ENCODE measurements at places on chromosomes 2 and 18. TPM values are rescaled to one million over a fixed set of nuclear protein-coding genes. Genes with fewer than 3 reads are reported as not detected.

Gene LCT
- total RNA-seq, result not detected

Gene ANKRD53
- 0.74 TPM for total RNA-seq

Gene MAPK4
- 10.6 TPM for total RNA-seq

Gene CEP192
- total RNA-seq, result 37.3 TPM

Gene NMUR1
- 1.1 TPM for total RNA-seq

Gene RBM44
- 0.23 TPM for total RNA-seq

Gene PRKCE
- 7.2 TPM for total RNA-seq

Gene ASIC4
- 0.09 TPM for total RNA-seq

DNA sequence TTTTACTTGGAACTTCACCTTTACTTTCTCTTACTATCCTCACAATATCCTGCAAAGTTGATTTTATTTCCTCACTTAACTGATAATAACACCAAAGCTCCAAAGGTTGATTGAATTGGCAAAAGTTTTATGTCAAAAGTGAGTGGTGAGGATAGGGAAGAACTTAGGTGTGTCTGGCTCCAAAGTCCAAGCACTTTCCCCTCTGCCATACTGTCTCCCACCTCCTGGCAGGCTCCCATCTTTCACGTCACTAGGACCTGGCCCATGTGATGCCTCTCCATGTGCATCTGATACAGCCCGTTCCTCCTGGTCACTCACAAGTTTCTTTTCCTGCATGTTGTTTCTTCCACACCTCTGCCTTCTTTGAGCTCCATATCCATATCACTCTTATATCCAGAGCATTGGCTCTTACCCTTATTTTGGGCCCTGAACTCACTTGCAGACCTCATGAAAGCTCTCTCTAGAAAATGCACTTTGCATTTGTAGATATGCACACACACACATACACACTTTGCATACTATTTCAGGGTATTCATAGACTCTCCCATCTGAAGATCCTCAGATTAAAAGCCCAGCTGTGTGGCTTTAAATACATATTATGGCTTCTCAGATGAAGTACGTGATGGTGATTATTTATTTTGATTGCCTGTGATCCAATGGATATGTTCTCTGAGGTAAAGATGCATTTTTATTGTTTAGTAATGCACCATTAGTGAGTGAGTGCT, 12.3 kb downstream of the MEP1B start:
- no peaks in the 10 kb centered on the region for H3K27me3 ChIP-seq
- H3K4me1 ChIP-seq, result no peaks in the 10 kb centered on the region
- no peak overlapping the region for H3K4me3 ChIP-seq
- no peak for DNase-seq
- H3K36me3 ChIP-seq, result no peaks in the 10 kb centered on the region
- no peak overlapping the region for H3K27ac ChIP-seq

DNA sequence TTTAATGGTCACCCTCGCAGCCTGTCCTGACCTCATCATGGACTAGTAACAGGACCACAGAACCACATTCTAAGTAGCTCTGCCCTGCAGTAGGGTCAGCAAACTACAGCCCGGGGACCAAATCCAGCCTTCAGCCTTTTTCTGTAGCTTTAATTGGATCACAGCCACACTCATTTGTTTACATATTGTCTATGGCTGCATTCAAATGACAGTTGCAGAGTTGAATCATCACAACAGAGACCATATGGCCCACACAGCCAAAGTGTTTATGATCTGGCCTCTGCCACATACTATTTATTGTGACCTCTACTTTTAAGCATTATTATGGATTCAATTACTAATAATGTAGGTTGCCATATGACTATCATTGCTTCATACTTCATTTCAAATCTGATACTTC, 47.7 kb downstream of the MAP3K19 start:
- no peaks in the 10 kb centered on the region for H3K36me3 ChIP-seq
- H3K27ac ChIP-seq, result no peak overlapping the region

DNA sequence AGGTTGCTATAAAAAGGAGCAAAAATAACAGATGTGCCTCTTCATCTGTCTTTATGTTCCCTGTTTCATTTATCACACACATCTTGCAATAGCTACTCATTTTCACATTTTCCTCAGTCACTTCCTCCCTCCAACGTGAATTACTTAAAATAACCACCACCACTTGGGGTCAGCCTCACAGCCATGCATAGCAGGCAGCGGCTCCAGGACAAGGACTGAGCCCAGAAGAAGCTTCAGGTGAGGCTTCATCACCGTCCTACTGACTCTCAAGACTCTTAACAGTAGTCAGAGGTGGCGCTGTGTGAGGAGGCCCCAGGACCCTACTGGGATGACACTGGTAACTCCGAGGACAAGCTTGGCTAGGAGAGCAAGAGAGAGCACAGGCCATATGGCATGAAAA, 15.5 kb upstream of the ST8SIA5 start:
- H3K4me3 ChIP-seq, result no peak overlapping the region
- no peak overlapping the region for H3K27ac ChIP-seq
- H3K4me1 ChIP-seq, result no peaks in the 10 kb centered on the region
- H3K36me3 ChIP-seq, result no peaks in the 10 kb centered on the region

GRCh38 chr2:237820421-237820820, 21.8 kb downstream of the RBM44 start:
- no peaks in the 10 kb centered on the region for H3K36me3 ChIP-seq
- H3K27me3 ChIP-seq, result no peaks in the 10 kb centered on the region
- no peaks in the 10 kb centered on the region for H3K4me1 ChIP-seq
- H3K27ac ChIP-seq, result no peak overlapping the region
- DNase-seq, result no peak

DNA sequence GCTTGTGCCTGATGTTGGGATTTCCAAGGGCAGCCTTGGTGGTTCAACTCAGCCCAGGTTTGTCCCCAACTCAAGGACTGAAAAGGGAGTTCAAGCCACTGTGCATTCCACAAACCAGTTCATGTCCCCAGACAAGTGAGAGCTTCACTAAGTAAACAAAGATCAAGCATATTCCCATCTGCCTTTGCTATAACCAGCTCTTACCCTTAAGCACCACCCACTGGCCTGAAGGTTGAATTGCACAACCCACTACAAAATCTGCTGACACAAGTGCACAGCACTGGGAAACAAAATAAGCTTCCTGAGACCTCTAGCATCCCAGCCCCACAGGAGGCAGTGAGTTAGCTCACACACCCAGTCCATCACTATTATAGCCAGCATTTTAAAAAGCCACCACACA, 516.7 kb downstream of the NR4A2 start:
- no peak overlapping the region for H3K27ac ChIP-seq
- no peaks in the 10 kb centered on the region for H3K27me3 ChIP-seq
- DNase-seq, result no peak
- H3K4me3 ChIP-seq, result no peak overlapping the region
- H3K36me3 ChIP-seq, result no peaks in the 10 kb centered on the region

- no peak overlapping the region for H3K4me3 ChIP-seq
- no peak overlapping the region for H3K27ac ChIP-seq
- no peaks in the 10 kb centered on the region for H3K36me3 ChIP-seq
- H3K27me3 ChIP-seq, result no peaks in the 10 kb centered on the region
Observed at GRCh38 chr2:60867848-60868247, 13.5 kb upstream of the REL start.

- H3K36me3 ChIP-seq, result no peaks in the 10 kb centered on the region
- no peak overlapping the region for H3K27ac ChIP-seq
- no peak overlapping the region for H3K4me3 ChIP-seq
- no peaks in the 10 kb centered on the region for H3K27me3 ChIP-seq
Observed at GRCh38 chr2:229489016-229489415, 217.9 kb upstream of the PID1 start.

GRCh38 chr2:75960472-75961009, 249.8 kb upstream of the GCFC2 start:
- no peak for DNase-seq
- H3K27me3 ChIP-seq, result no peaks in the 10 kb centered on the region
- H3K27ac ChIP-seq, result no peak overlapping the region
- no peaks in the 10 kb centered on the region for H3K36me3 ChIP-seq
- H3K4me1 ChIP-seq, result no peaks in the 10 kb centered on the region
- no peak overlapping the region for H3K4me3 ChIP-seq

DNA sequence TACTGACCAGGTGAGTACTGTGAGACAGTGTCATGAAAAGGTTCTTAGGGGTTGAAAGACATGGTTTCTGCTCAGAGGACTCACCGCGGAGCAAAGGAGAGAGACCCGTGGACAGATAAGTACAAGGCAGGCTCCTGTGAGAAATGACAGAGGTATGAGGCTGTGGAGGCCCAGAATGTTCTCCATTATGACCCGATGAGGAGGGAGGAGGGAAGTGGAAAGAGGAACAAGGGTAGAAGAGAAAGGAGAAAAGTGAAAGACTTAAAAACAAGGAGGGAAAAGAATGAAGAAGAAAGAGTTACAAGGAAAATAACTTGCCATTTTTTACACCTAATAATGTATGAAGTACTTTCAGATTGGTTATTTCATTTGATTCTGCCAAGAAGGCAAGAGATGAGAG, 29.8 kb downstream of the MAPRE3 start:
- no peak overlapping the region for H3K27ac ChIP-seq
- no peaks in the 10 kb centered on the region for H3K36me3 ChIP-seq
- H3K4me1 ChIP-seq, result no peaks in the 10 kb centered on the region
- DNase-seq, result no peak
- H3K4me3 ChIP-seq, result no peak overlapping the region

- no peak for DNase-seq
- no peaks in the 10 kb centered on the region for H3K36me3 ChIP-seq
- H3K4me1 ChIP-seq, result no peaks in the 10 kb centered on the region
- H3K27ac ChIP-seq, result no peak overlapping the region
Observed at GRCh38 chr2:140506606-140507005, 1624.2 kb downstream of the LRP1B start.

DNA sequence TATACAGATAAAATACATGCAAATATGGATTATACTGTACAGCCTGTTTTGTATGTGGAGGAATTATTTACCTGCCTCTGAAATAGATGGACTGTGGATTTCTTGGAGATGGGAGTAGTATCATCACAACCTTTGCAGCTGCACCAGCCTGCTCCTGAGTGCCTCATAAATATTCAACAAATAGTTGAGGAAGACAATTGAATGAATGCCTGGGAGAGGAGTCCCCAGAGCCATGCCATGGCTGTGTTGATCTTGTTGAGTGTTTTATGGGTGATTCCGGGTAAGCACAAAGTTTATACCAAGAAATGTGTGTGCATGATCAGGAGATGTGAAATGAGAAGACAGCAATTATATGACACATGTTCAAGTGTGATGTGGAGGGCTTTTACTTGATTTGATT, 225.0 kb downstream of the FHOD3 start:
- DNase-seq, result no peak
- no peaks in the 10 kb centered on the region for H3K27me3 ChIP-seq
- no peak overlapping the region for H3K4me3 ChIP-seq
- no peaks in the 10 kb centered on the region for H3K4me1 ChIP-seq

- H3K36me3 ChIP-seq, result no peaks in the 10 kb centered on the region
- no peaks in the 10 kb centered on the region for H3K4me1 ChIP-seq
- H3K27me3 ChIP-seq, result no peaks in the 10 kb centered on the region
Observed at GRCh38 chr2:156396126-156396525, 40.1 kb upstream of the GPD2 start.

DNA sequence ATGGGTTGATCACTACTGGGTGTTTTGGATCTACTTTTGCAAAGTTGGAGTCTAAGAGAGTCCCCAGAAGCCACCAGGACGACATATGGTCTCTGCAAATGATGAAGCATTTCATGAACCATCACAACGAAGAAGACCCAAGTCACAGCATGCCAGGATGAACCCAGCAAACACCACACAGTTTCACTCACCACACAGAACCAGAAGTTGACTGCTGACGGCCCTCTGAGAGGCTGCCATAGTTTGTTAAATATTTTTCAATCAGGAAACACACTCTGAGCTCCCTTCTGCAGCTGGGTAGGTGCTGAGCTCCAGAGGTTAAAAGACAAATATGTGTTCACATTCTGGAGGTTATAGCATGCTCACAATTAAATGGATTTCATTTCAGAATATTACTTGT, 271.4 kb downstream of the DCDC2C start:
- H3K4me1 ChIP-seq, result no peaks in the 10 kb centered on the region
- peaks cover 1% of the 10 kb centered on the region for H3K27me3 ChIP-seq
- H3K4me3 ChIP-seq, result no peak overlapping the region
- no peak for DNase-seq
- no peaks in the 10 kb centered on the region for H3K36me3 ChIP-seq

Measured in prostate gland (tissue), 2 donors.